ENCODE measurements at places on chromosomes 6 and 20.

GRCh38 chr20:25222461-25223178 is 25.3 kb upstream of the PYGB start:
- DNase-seq: no peak

DNA sequence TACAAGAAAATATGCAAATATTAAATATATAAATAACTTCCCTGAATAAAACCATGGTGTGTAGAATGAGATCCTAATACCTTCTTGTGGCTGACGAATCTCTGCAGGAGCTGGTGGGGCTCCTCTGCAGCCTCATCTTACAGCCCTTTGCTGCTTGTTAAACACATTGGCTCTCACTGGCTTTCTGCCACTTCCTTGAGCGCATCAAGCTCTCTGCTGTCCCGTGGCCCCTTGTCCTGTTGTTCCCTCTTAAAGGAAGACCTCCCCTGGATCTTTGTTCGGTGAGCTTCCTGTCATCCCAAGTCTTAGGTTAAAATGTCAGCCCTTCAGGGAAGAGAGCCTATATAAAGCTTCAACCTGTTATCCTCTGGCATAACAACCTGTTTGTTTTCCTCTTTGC is 519.6 kb downstream of the DOK5 start:
- DNase-seq: peak; percentile 30

- no peak for DNase-seq
Measured at GRCh38 chr20:32391003-32391402, 32.9 kb downstream of the ASXL1 start.

GRCh38 chr20:6008254-6008653 is 45.6 kb downstream of the LRRN4 start:
- DNase-seq: peak; percentile 89

DNA sequence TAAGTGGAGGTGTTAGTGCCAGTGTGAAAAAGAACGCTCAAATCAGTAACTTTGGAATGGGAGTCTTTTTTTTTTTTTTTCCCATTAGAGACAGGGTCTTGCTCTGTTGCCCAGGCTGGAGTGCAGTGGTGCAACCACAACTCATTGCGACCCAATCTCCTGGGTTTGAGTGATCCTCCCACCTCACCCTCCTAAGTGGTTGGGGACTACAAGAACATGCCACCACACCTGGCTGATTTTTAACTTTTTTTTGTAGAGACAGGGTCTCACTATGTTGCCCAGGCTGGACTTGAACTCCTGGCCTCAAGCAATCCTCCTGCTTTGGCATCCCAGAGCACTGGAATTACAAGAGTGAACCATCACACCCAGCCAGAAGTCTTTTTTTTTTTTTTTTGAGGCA is 19.7 kb downstream of the LATS1 start:
- DNase-seq: no peak

DNA sequence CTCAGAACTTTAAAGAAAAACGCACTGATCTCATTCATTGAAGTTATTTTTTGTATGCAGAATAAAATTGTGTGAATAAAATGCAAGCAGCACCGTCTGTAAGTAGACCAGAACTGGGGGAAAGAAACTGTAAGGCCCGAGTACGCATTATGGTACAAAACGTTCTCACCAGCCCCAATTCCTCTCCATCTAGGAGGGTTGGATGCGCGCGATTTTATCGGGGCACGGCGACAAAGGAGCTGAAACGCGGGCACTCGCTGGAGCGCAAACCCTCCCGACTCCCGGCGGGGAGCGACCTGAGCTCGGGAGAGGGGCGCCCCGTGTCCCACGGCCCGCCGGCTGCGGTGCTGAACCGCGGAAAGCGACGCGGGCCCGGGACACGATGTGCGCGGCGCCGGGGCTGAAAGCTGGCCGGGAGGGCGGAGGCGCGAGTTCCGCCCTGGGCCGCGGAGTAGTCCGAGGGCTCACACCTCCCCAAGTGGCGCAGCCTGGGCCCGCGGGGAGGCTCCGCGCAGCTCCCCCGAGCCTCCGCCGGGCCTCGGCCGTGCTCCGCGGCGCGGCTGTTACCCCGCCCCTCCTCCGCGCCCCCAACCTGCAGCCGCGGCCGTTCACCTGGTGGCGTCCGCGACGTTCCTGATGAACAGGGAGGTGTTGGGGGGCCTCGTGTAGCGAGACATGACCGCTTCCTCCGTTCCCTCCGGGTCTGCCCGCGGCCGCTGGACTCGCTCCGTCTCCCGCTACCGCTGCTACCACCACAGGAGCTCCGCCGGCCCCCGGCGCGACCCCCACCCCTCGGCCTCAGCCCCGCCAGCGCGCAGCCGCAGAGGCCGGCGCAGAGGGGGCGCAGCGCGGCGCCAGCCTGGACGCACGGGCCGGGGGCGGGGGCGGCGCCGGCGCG is at the start of gene SRSF12:
SRSF12 (minus strand) TSS at position 861 of the 898 bp plus-strand sequence; CDS start at position 677, 184 bp downstream.
- peak; percentile 17 for DNase-seq

All from M059J (cell line).